ENCODE measurements at places on chromosomes 2 and 18.

GRCh38 chr2:222294996-222295367, 3.8 kb downstream of the PAX3 start:
- DNase-seq = no peak

GRCh38 chr2:214482728-214483127, 71.9 kb downstream of the VWC2L start:
- no peak for DNase-seq

- DNase-seq = no peak
Measured at GRCh38 chr2:20044778-20045177, 6.7 kb downstream of the LAPTM4A start.

DNA sequence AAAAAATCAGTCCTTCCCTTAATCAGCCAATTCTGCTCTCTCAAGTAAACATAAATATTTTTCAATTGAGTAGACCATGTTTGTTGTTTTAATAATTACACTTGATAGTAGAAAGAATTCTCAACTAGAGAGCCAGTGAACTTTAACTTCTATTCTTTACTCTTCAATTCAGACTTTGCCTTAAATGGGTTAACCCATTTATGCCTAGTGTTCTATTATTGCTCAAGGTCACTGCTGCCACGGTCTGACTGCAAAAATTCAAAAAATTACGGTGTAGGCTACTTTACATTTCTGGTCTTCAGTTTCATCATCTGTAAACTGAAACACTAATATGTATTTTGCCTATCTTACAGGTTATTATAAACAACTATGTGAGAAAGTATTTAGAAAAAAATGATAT, 103.1 kb downstream of the TLK1 start:
- no peak for DNase-seq

- no peak for DNase-seq
Measured at GRCh38 chr18:74234326-74235171, 57.2 kb downstream of the CYB5A start.

GRCh38 chr2:18045230-18045629, 166.8 kb downstream of the KCNS3 start:
- no peak for DNase-seq

- no peak for DNase-seq
Measured at GRCh38 chr2:5617358-5617757, 74.8 kb upstream of the SOX11 start.

DNA sequence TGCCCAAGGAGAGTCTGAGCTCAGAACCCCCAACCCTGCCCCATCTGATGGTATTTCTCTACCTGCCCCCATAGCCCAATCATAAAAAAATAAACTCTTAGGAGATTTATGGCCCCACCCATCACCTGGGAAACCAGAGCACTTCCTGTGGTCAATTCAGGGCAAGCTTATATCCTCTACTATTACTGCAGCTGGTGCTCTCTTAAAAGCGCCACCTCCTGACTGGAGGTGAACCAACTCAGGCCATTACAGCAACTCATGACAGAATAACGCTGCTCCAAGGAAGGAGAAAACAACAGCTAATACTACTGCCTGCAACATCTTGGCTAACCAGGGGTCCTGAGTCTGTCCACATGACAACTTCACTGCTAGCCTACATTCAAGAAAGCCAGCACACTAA, 195.7 kb downstream of the MTCL1 start:
- DNase-seq = no peak

Data from stimulated activated CD4-positive, alpha-beta T cell treated with anti-CD3 and anti-CD28 coated beads, Interleukin-4, amount 100 ng/mL, for 1 hour (primary cell).